ENCODE measurements at places on chromosomes 4 and X.
A peak's percentile ranks its signal among the peaks of the same experiment; 100 is the strongest.

GRCh38 chr4:123444290-123444731 lies 47.7 kb downstream of the SPRY1 start:
- DNase-seq = no peak

DNA sequence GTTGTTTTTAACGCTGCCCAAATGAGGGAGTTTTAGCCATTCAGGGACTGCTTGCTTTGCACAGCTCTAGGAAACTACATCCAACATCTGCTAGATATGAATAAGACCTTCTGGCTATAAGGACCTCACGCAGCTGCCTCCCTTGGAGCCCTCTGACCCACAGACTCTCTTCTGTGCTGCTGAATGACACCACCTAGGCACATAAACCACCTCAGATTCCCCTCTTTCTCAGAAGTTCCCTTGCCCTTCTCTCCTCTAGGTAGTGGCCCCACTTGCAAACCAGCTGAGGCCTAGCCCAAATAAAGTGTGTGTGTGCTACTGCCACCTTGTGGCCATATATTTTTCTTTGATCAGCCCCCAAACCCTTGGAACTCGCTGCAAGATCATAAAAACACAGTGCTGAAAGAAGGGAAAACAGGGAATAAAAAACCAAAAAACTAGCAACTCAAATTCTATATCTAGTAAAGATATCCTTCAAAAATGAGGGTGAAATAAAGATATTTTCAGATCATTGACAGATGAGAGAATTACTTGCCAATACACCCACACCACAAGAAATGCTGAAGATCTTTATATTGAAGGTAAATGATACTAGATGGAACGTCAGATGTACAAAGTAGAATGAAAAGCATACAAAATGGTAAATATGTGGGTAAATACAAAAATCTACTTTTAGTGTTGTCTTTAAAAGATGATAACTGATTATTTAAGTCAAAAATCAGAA lies 265.9 kb downstream of the ADAMTS3 start:
- no peak for DNase-seq

DNA sequence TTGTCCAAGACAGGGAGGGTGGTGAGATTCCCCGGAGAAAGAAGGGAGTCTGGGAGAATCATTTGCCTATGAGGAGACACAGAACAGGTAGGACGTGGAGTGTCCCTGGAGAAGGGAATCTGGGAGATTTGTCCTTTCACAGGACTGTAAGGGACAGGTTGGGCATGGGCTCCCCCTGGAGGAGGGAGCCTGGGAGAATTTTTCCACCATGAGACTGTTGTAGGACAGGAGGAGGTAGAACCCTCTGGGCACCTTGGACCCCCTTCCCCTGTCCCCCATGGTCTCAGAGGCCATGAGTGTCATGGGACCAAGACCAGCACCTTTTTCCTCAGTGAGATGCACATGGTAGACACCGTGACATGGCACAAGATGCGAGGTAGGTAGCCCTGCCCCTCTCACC lies 2.8 kb downstream of the PORCN start:
- DNase-seq = no peak

DNA sequence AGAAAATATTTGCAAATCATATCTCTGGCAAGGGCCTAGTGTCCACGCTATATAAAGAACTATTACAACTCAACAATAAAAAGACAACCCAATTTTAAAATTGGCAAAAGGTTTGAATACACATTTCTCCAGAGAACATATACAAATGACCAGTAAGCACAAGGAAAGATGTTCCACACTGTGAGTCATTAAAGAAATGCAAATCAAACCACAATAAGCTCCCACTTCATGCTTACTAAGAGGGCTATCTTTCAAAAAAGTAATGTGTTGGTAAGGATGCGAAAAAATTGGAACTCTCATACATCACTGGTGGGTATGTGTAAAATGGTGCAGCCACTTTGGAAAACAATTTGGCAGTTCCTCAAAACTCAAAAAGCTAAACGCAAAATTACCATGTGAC lies 884.0 kb upstream of the INTU start:
- no peak for DNase-seq

- no peak for DNase-seq
Measured at GRCh38 chr4:184951668-184952160, 66.6 kb upstream of the HELT start.

DNA sequence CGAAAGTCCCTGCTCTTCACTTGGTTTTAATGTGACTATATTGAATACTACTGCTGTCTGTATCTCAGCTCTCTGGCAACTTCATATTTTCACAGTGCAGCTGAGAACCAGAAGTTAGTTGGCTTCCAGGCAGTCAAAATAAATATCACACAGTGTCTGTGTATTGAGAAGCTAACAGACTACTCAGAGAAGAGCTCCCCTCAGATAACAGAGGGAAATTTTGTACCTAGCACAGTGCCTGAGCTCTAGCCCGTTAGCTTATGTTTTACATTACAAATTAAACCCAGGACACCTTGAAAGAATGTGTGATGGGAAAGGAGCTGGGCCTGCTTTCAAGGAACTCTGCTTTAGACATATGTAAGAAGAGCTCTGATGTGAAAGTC lies 22.7 kb downstream of the JADE1 start:
- no peak for DNase-seq

DNA sequence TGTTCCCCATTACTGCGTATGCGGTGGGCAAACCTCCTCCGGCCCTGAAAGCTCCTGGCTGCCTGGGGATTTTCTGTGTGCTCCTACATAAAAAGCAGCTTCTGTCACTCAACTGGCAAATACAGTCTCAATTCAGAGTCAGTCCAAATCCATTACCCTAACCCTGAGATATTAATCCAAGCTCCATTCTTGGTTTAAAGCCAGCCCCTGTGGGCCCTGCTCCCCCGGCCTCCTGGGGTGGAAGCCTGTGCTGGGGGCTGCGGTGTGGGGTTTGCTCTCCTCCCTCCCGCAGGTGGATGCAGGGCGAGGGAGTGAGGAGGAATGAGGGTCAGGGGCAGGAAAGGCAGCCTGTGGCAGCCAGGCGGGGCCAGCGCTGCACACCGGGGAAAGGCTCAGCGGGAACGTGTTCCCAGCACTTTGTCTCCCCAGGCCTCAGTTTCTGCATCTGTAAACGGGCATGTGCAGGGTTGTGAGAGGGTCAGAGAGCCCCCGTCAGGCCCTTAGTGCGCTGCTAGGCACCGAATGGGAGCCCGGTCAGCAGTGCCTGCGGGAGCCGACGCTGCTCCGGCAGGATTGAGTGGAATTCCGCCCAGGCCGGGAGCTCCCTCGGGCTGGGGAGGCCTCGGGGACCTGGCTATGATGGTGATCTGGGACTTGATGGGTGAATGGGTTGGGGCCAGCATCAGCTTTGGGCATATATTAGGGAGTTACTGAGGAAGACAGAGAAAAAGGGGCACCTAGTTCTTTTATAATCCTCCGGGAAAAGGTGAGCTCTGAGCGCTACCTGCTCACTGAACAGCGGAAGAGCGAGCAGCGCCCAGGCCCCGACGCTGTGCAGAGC lies 6.3 kb upstream of the RGS12 start:
- DNase-seq = peak; percentile 66

GRCh38 chr4:181998398-181999295 lies 244.6 kb upstream of the TENM3 start:
- DNase-seq = no peak

DNA sequence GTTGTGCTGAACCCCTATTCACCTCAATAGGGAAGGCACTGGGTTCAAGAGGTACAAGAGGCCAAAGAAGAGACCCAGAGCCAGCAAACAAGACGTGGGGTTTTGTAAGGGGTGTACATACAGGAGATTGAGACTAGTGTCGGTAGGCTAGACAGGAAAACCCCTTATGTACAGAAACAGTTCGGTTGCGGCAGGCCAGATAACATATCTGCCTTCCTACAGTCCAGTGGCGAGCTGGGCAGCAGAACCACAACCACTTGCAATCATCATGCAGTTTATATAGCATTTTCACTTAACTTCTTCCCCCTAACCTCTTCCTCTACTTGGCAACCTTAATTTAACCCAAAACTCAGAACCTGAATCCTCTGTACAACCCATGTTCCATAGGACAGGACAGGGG lies 422.2 kb downstream of the PDHA2 start:
- DNase-seq = no peak

DNA sequence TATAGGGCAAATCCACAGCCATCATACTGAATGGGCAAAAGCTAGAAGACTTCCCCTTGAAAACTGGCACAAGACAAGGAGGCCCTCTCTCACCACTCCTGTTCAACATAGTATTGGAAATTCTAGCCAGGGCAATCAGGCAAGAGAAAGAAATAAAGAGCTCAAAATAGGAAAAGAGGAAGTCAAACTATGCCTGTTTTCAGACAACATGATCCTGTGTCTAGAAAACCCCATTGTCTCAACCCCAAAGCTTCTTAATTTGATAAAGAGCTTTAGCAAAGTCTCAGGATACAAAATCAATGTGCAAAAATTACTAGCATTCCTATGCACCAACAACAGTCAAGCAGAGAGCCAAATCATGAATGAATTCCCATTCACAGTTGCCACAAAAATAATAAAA lies 160.3 kb downstream of the CXXC4 start:
- DNase-seq = no peak

DNA sequence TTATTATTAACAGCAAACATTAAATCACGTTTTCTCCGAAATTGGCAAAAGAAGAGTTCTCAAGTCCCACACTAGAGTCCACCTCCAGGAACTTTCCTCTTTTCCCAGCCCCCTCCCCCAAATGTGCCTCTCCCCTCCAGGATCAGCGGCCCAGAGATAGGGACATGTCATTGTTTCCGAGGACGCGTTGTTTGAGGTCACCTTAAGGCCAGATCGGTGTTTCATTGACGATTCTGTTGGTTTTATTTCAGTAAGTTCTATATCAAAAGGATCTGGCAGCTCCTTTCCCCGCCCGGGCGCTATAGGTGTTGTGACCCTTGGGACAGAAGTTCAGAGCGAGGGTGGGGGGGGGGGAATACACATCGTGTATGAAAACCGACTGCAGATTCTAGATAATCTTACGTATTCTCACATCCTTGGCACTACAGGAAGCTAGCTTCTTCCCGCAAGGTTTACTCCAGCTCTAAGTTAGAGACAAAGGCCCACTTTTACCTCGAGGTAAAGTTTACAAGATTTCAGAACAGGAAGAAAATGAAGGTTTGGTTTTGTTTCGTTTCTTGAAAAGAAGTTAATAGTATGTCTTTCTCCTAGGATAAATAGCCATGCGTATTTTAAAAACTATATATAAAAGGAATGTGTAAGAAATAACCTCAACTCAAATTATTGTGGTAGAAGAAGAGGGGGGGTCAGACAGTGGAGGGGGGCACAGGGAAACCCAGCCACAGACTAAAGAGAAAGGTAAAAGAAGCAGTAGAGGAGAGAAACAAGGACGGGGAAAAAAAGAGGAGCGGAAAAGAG lies 739 bp upstream of the MSX1 start:
- DNase-seq = no peak

GRCh38 chrX:300334-300733 lies 18.3 kb downstream of the GTPBP6 start:
- DNase-seq = no peak

- DNase-seq = no peak
Measured at GRCh38 chr4:73408181-73408867, 4.2 kb downstream of the ALB start.

DNA sequence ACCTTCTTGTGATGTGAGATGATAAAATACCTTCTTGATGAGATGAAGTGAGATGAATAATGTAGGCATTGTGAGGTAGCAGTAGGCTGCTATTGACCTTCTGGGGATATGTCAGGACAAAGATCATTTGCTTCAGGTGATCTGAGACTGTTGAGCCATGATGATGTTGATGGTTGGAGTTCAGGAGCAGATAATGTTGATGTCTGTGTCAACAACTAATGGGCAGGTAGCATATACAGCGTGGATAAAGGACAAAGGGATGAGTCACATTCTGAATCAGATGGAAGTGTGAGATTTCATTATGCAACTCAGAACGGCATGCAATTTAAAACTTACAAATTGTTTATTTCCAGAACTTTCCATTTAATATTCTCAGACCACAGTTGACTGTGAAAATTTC lies 57.3 kb downstream of the RAP1GDS1 start:
- no peak for DNase-seq

DNA sequence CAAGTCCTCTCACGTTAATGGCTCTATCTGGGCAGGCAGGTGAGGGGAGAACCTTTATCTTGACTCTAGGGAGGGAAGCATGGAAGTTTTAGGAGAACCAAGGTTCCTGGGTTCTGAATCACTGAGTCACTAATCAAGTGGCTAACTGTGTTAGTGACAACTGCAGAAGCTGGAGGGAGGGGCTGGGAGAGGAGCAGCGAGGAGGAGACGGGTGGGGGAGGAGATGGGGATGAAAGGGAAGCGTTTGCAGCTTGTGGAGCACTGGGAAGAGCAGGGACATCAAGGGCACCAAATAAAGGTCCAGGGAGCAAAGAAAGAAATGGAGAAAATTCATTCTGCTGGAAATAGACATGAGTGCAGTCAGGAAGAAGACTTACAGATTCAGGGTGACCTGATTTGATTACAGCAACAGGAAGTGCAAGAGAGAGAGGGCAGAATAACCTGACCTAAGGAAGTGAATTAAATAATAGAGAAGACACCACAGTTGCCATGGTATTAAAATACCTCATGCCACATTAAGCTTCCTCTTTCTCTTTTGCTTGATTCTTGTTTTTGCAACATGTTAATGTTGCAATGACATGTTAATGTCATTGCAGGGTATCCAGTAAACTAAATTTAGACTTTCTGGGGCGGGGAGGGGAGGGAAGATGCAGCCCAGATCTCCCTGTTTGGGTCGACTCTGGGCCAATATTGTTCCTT lies 4.5 kb upstream of the SETD7 start:
- no peak for DNase-seq

DNA sequence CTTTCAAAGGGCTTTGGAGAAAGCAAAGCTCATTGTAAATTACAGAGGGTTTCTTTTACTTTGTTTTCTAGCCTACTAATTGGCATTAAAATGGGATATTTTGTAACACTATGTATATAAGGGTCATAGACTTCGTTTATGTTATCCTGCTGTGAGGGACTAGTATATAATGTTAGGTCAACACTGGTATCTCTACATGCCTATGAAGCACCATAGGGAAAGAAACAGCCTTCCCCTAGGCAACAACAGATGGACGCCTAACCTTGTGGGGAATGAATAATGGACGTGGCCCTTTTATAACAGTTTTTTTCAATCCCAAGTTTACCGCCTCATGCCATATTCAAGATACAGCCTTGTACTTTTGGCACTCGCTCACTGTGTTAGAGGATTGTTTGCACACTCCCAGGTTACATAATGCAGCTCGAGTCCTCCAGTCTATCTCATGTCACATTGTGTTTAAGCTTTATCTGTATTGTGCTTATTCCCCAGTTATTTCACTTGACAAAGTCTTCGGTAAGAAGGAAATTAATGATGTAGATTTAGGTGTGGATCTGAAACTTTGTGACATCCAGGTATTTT lies 711.0 kb downstream of the RPA4 start:
- DNase-seq = no peak

GRCh38 chrX:79138658-79139241 lies 5.7 kb upstream of the GPR174 start:
- DNase-seq = no peak

DNA sequence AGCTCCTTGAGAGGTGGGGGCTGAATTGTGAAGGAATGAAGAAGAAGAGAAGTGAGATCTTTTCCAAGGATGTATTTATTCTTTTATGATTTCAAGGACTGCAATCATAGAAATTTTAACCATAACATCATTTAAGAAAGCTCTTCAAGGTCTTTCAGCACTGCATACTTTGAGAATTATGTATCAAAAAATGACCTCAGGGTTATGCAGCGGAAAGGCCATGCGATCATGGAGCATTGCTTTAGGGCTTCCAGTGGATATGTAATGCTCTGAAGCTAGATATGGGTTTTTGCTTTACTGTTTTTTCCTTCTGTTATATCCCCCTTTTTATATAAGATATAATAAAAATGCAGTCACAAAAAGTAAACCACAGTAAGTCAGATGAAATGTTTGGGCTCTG lies 38.7 kb downstream of the SGMS2 start:
- DNase-seq = no peak

- no peak for DNase-seq
Measured at GRCh38 chr4:32876546-32876945, 2156.4 kb downstream of the PCDH7 start.
